ENCODE measurements at places on chromosomes 3 and 15.

DNA sequence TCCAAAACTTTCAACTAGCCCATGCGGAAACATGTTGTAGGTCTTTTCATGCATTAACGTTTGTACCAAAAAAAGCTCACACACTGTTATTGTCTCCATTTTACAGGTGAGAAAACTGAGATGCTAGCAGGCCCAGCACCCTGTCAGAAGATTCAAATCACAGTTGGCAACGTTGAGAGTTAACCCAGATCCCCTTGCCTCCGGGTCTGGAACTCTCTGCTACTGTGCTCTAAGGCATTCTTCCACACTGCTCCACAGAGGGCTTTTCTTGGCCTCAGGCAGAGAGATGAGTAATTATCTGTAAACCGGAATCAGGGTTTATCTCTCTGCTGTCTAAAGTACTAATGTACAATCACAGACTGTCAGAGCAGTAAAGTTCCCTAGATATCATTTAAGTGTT lies 186.0 kb upstream of the LPP start:
- DNase-seq = peak; percentile 62

- no peak for DNase-seq
Measured at GRCh38 chr3:103976931-103977339, 1389.8 kb upstream of the ALCAM start.

DNA sequence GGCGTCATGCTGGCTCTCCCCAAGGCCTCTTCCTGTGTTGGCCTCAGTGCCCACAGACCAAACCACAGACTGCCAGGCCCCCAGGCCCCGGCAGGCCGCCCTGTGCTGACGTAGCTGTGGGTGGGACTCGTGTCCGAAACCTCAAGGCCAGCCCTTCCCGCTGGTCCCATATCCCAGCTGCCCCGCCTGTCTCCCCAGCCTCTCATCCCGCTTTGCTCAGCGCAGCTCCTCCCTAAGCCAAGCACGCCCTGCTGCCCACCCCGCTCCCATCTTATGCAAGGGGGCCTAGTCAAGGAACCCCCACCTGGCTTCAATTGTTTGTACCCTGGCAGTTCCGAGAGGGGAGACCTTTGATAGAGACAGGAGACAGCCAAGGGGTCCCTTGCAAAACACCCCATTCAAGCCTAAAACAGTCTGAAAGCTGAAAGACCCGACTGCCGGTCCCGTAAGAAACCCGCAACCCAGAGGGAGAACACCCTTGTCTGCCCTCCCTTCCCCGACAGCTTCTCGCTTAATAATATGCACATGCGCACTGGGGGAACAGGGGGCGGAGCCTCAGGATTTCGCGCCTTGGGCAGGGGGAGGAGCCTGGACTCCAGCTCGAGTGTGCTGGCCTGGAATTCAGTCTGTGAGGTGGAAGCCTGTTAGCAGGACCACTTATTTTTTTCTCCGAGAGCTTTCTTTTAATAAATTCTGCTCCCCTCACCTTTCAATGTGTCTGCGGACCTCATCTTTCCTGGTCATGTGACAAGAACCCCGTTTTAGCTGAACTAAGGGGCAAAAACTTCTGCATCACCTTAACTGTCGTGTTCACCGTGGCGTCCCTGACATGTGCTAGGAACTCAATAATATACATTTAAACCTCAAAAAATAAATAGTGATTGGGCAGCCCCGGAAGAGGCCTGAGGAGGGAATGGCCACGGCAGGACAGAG lies 17.2 kb downstream of the TNFAIP8L3 start:
- DNase-seq = peak; percentile 94

DNA sequence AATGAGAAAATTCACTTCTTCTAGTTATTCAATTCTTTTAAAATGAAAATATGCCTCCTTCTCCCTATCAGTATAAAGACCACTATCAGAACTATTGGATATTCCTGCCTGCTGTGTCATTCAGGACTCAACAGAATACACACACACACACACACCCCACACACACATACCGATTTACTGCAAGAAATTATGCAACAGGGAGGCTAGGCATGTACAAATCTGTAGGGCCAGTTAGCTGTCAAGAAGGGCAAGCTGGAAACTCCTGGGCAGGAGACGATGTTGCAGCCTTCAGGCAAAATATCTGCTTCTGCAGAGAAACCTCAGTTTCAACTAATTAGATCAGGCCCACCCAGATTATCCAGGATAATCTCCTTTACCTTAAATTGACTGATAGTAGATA lies 13.9 kb upstream of the RYR3 start:
- no peak for DNase-seq

DNA sequence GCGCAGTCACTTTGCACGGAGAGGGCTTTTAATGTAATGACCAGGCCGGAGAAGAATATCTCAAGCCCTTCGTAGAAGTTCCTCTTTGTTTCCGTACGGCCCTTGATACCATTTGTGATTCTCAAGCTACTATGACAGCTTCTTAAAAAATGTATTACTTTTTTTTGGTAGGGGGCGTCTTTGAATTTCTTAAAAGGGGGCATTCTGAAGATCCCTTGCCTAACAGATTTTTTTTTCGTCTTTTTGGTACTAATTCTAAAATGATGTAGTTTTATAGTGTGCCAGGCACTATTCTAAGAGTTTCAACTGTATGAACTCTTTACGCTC lies 614.0 kb downstream of the MCTP2 start:
- DNase-seq = no peak

- no peak for DNase-seq
Measured at GRCh38 chr3:42009456-42009855, 47.6 kb upstream of the ULK4 start.

DNA sequence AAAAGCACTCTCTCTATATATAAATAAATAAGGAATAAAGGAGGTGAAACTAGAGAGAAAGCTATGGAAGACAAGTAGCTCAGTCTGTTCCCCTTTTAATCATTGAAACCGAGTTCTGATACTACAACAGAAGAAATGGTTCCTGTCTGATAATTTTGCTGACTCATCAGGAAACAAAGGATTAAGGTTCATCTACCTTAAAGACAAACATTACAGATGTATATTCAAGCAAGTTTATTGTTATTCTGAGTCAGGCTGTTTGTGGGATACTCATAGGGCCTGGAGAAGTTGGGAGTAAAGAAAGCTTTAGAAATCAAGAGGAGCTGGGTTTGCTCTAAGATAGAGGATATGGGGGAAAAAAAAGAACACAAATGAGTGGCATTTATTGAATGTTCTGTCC lies 566.0 kb downstream of the ROBO2 start:
- no peak for DNase-seq

GRCh38 chr3:13275376-13276005 lies 144.6 kb downstream of the NUP210 start:
- no peak for DNase-seq

DNA sequence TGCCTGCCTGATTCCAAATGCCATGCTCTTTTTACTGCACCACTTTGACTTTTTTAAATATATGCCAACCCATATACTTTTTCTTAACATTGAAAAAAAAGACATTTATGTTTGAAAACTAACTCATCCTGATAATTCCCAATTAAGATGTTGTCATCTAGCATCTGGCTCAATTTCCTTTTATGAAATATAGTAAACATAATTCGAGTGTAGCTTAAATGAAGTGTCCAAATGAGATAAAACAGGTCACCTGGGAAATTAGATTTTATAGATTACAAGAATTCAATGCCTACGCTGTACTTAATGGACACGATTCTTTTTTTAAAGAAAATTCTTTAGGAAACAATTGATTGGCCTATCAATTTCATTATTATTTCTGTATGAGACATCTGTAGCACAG lies 2.8 kb downstream of the MDFIC2 start:
- DNase-seq = no peak

DNA sequence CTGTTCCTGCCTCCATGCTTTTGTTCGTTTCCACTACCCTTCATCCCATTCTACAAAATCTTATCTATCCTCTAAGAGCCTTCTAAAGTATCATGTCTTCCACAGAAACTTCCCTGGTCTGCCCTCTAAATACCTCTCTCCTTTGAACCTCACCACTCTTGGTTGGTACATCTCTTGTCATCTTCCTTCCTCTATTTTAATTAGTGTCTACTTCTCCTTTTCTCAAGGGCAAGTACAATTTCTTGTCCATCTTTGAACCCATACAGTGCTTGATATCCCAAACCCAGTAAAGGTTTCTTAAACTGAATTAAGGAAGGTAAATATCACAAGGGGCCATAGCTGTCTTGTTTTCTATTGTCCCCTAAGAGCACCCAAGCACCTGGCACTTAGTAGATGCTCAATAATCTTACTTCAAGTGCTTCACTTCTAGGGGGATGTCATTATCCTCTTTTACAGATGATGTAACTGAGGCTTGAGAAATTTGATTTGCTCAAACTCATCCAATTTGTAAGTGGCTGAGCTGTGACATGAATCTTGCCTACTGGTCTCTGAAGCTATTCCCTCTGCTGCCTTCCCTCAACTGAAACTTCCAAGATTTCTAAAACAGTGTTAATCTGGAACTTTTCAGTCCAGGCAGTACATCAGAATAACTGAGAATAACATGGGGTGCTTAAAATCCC lies 2.6 kb upstream of the DAPK2 start:
- no peak for DNase-seq

DNA sequence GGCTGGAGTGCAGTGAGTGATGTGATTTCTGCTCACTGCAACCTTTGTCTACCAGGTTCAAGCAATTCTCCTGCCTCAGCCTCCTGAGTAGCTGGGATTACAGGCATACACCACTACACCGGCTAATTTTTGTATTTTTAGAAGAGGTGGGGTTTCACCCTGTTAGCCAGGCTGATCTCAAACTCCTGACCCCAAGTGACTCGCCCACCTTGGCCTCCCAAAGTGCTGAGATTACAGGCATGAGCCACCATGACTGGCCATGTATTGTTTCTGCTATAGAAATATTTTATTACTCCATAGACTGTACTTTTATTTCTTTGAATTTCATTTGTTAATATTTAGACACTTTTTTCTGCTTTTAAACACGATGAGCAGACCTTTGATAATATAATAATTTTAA lies 60.4 kb downstream of the GTF2E1 start:
- no peak for DNase-seq

DNA sequence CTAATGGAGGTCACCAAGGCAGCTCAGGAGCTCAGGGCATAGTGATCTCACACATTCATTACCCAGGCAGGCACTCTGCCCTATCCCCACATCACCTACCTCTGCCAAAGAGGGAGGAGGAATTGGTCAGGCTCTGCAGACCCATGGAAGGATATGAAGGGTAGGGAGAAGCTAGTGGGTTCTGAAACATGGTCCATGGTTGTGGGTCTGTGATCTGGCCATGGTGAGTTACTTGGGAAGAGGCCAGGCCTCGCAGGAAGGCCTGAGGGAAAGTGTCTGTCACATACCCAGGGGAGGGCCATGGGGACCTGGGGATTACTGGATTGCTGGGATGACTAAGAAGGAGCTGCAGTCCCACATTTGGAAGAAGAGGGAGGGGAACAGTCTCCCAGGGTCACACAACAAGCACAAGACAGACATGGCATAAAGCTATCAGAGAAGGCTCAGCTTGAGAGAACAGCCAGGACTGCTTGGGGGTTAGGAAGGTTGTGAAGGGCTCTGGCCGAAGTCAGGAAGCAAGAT lies 1.4 kb upstream of the PRSS50 start:
- no peak for DNase-seq

GRCh38 chr3:59704292-59704691 lies 654.5 kb upstream of the CFAP20DC start:
- no peak for DNase-seq

- DNase-seq = no peak
Measured at GRCh38 chr3:107651782-107652181, 129.0 kb downstream of the BBX start.

DNA sequence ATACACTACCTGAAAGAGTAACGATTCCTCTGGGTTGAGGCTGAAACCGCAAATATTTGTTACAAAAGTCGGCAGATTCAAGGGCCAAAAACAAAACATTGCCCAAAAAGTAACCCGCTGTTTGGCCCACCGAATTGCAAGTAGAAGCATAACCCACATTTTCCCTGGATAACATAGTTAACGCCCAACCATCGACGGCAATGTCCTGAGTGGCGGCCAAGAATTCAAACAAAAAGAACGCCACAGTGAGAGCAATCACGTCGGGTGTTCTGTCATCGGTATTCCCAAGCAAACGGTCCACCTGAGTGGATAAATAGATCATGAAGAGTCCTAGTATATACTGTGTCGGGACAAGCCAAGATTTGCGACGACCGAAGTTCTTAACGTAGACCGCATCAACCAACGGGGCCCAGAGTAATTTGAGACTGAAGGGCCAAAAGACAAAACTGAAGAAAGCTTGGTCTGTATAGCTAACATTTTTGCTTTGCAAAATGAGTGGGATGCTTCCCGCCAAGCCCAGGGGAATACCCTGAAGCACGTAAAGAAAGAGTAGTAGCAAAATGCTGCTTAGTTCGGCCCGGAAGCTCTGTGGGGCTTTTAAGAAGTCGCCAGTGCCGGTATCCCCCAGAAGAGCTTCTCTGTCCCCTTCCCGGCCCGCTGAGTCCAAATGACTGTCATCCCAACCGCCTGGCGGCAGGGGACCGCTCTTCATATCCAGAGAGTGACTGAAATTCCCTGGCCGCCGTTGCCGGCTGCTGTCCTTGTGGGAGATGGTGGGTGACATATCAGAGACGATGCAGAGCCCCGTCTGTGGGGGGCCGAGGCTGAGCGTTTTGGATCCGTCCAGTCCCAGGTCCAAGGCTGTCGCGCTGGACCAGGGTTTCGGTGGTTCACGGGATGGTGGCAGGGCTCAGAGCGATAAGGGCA lies 750 bp downstream of the SLC33A1 start:
- no peak for DNase-seq

DNA sequence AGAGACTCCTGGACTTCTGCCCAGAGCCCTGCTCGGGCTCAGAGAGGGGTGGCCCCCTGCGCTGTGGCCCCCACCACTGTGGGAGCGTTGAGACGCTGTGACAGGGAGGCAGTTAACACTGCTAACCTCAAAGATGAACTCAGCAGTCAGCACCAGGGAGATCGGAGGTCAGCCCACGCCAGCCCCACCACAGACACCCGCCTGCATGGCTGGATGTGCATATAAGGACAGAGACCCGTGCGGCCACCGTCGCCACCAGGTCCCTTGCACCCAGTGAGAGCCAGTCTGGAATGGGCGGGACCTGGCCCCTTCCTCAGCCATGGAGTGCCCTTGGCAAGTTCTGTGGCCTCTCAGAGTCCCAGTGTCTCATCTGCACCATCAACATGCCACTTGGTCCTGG lies 48.5 kb upstream of the FURIN start:
- no peak for DNase-seq

DNA sequence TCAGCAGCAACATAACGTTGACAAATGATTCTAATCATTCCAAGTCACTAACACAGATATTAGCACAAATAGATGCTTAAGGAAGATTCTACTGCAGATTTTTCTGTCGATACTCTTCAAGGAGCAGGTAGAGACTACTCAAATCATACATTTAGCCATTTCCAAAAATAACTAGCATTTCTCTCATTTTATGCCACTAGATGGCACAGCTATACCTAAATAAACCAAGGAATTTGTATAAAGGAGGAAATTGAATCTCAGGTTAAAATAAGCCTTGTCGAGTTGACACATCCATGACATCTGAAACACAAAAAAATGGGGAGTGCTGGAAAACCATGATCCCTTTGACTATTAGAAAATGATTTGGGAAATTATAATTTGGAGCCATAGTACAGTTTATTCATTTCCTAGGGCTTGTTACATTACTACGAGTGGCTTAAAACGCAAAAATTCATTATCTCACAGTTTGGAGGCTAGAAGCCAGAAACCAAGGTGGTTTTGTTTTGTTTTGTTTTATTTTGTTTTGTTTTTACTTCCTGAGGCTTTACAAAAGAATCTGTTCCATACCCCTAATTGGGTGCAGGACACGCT lies 59.5 kb upstream of the STRIT1 start:
- DNase-seq = no peak

- DNase-seq = no peak
Measured at GRCh38 chr15:85297537-85297936, 82.9 kb upstream of the AKAP13 start.

GRCh38 chr15:32053719-32054118 lies 23.4 kb downstream of the CHRNA7 start:
- DNase-seq = no peak

- no peak for DNase-seq
Measured at GRCh38 chr3:2967871-2968270, 142.3 kb downstream of the IL5RA start.

Data from ELF-1 (cell line).